ENCODE measurements at places on chromosomes 3 and 15. TPM values are rescaled to one million over a fixed set of nuclear protein-coding genes. Genes with fewer than 3 reads are reported as not detected.

The SNX33 gene
- total RNA-seq: 4.0 TPM

The CCRL2 gene
- total RNA-seq: 1.4 TPM

The SPATA16 gene
- total RNA-seq: not detected

The ARMC8 gene
- 39.0 TPM for total RNA-seq

The EOGT gene
- 7.9 TPM for total RNA-seq

The KLF15 gene
- total RNA-seq: 0.68 TPM

The WDR53 gene
- total RNA-seq: 16.2 TPM

The SOX14 gene
- not detected for total RNA-seq

The SLC24A5 gene
- total RNA-seq: not detected

GRCh38 chr3:183924543-183924942 lies 39.9 kb upstream of the PARL start:
- no peak for DNase-seq

DNA sequence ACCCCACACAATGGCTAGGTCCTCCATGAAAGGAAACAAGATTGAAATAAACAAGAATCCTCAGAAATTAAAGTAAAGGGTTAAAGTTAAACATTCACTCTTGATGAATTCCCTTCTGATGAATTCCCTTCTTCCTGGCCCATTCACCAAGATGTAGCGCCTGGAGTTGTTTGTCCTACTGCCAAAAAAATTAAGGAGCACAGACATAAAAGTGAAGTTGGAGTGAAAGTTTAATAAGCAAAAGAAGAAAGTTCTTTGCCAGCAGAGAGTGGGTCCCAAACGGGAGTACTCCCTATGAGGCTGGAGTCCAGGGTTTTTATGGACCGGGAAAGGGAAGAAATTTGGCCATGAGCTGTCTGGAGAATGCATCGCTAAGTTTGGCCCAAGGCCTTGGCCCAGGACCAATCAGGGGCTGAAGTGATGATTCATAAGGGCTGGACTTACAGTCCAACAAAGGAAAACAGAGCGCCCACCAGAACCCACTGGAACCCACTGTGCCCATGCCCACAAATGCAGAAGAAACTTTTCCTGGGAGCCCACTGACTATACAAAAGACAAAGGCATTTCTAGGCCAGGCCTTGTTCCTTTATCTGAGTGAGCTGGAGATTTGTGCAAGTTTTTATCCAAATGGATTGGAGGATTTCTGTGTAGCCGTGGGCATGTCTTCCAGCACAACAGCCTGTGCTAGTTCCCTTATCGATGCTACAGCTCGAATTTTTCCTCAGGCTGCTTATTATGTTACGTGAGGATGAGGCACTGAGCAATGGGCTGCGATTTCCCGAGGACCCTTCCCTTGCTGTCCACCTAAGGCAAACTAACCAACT lies 1561.6 kb downstream of the OTOL1 start:
- DNase-seq: no peak

GRCh38 chr3:359672-360071 lies 163.1 kb downstream of the CHL1 start:
- no peak for DNase-seq

DNA sequence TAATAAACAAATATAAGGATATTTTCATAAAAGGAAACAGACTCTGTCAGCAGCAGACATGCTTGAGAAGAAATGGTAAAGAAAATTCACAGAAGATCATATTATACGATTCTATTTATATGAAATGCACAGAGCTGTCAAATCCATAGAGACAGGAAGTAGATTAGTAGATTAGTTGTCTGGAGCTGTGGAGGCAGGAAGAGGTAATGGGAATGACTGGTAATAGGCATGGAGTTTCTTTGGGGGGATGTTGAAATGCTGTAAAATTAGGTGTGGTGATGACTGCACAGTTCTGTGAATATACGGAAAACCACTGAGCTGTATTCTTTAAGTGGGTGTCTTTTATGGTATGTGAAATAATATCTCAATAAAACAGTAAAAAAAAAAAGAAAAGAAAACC lies 35.3 kb downstream of the CEP152 start:
- DNase-seq: no peak

GRCh38 chr3:175311404-175311803 lies 452.3 kb downstream of the NAALADL2 start:
- DNase-seq: no peak

DNA sequence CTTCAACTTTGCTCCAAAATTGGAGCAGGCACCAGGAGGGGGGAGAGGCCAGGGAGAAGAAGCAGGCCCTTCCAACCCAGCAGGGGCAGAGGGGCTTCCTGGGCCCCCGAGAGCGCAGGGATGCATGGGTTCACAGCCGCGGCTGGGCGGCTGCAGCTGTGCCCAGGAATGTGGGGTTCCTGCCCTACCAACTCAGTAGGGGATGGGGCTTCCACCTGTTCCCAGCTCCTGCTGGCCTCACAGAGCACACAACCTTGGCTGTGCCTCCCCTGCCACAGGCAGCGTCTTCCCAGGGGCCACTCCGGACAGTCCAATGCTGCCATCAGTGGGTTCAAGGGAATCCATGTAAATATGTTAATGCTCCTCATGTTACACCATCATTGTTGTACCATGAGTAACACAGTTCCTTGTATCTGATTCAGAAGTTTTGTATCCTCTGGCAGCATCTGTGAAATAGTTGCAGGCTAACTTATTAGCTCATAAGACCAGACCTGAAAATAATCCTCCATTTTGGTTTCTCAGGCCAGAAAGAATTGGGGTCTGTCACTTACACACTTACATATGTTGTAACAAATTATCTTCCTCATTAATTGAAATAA lies 12.1 kb upstream of the SIAH2 start:
- no peak for DNase-seq

DNA sequence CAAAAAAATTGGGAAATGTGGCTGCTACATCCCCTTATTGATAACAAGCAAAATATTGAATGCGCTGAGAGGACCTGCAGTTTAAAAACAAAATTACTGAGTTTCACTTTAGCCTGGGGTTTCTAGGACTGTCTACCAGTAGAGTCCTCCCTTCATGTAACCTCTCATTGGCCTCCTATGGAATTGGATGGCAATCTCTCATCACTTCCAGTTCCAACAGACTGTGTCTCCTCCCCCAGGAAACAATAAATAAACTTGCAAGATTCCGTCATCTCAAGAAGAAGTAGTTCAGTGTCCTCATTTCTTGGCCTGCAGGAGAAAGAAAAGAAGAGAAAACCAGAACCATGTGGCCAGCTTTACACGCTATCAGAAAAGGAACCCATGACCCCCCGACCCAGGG lies 123.8 kb downstream of the TLE3 start:
- no peak for DNase-seq

GRCh38 chr3:194900854-194901522 lies 215.3 kb downstream of the FAM43A start:
- no peak for DNase-seq

DNA sequence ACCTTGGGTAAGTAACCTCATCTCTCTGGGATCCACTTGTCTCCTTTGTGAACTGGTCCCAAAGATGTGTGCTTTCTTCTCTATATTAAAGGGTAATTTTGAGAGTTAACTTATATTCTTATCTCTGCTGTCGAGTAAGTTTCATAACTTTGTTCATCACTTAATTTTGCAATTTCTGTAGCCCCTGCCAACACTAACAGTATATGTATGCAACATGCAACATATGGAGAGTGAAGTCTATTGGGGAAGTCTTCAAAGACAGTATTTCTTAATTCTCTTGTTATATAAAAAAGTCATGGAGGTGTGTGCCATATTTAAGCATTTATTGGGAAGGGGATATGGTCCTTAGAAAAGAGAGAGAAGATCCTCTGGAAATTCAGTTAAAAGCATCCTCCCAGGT lies 85.9 kb downstream of the LRRC3B start:
- no peak for DNase-seq
